ENCODE measurements at places on chromosomes 11 and 22.
A peak's percentile ranks its signal among the peaks of the same experiment; 100 is the strongest.

- DNase-seq, result no peak
These were observed 4.4 kb upstream of the SYT13 start for GRCh38 chr11:45290586-45290985.

GRCh38 chr22:45413013-45413367 lies 409 bp downstream of the SMC1B start:
- DNase-seq, result no peak

GRCh38 chr11:64874308-64875240 lies 3.8 kb downstream of the EHD1 start:
- no peak for DNase-seq

- no peak for DNase-seq
These were observed 20.7 kb downstream of the LINC01488 start for GRCh38 chr11:69501891-69502860.

- DNase-seq, result no peak
These were observed 407.4 kb downstream of the LARGE1 start for GRCh38 chr22:33512908-33513307.

DNA sequence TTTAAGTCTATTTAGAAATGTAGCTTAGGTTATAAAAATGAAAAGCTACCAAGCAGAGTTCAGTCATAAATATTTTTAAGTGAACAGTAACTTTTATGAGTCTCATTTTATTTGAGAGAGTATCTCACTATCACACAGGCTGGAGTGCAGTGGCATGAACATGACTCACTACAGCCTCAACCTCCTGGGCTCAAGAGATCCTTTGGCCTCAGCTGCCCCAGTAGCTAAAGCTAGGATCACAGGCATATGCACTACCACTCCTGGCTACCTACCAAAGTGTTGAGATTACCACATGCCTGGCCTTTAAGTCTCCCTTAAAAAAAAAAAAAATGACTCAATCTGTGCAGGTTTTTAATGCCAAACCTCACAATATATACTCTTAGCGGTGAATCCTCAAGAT lies 34.7 kb upstream of the CLNS1A start:
- DNase-seq, result peak; percentile 79

- no peak for DNase-seq
These were observed 35.3 kb downstream of the MMP13 start for GRCh38 chr11:102920118-102920684.

DNA sequence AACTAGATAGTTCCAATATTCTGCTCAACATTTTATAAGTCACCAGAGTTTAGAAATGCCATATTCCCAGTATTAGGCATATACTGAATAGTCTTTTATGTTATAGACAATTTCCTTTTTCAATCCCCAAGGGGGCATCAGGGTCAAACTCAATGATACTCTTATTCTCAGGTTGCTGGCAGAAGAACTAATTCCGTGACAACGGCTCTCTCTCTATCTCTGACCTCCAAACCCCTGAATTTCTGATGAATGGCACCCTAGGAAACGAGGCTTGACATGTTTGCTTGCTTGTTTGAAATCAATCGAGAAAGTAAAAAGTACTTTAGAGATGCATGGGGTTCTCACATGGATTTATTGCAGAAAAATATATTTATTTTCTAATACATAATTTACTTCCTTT lies 160.1 kb downstream of the CASP12 start:
- DNase-seq, result no peak

GRCh38 chr22:47997052-47997590 lies 1234.7 kb downstream of the TBC1D22A start:
- no peak for DNase-seq

- peak; percentile 89 for DNase-seq
These were observed 118.5 kb downstream of the APOL5 start for GRCh38 chr22:35835998-35836691.

DNA sequence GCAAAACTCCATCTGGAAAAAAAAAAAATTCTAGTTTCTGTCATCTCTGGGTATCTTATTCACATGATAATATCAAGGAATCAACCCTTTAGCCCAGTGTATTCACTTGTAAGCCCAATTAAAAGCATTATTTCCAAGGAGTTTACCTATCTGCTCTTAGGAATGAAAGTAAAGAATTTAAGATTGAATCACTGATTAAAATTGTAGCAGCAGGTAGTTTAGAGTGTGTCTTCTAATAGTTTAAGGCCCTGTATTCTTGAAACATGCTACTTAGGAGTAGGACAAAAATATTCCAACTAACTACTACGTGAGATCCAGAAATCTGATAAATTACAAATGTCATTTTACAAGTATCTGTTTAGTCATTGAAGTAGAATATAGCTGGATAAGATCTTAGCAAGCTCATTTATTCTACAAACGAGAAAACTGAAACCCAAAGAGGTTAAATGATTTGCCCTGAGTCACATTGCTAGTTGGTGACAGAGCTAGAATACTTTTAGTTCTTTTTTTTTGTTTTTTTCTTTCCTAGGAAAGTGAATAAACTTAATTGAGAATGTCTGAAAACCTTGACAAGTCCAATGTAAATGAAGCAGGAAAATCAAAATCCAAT lies 4.0 kb downstream of the TCP11L1 start:
- DNase-seq, result no peak

- peak; percentile 67 for DNase-seq
These were observed 18.7 kb upstream of the PPFIA1 start for GRCh38 chr11:70251659-70252321.

- DNase-seq, result no peak
These were observed 35.5 kb downstream of the SYT7 start for GRCh38 chr11:61545341-61545740.

DNA sequence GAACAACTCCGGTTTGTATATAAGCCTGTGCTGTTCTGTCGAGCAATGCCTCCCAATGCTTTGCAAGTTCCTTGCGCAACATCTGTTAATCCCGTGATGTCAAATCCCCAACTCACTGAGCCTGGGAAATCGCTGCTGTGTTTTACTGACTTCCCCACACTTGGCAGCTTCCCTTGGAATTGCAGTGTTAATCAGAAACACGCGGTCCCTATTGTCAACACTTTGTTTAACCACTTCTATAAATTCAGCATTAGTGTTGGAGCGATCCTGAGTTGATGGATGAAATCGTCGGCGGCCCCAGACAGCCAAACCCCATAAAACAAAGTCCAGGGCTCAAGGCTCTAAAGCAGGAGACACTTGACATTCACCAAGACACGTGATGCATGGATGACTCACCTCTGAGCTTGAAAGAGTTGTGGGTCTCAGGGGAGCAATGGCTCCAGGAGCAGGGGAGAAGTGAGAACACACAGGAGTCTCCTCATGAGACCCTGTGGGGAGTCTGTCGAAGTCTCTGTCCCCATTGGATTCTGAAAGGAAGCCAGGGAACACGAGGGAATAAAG lies 555.3 kb downstream of the MIAT start:
- DNase-seq, result peak; percentile 81

GRCh38 chr11:117387992-117388755 lies 60.5 kb downstream of the CEP164 start:
- DNase-seq, result no peak

DNA sequence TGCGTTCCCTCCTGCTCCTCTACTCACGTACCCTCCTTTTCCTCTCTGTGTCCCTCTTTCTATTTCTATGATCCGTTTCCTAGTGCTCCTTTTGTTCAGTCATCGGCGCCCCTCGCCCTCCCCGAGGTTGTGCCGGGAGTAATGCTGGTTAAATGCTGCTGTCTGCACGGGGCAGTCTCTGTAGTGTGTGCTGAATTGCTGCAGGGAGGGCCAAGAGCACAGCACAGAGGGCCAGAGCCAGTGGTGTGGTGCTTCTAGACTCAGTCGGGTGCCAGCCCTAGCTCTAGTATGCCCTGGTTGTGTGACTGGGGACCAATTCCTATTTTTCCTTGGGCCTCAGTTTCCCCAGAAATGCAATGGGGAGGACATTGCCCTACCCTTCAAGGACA lies 98.3 kb downstream of the PKNOX2 start:
- DNase-seq, result no peak

DNA sequence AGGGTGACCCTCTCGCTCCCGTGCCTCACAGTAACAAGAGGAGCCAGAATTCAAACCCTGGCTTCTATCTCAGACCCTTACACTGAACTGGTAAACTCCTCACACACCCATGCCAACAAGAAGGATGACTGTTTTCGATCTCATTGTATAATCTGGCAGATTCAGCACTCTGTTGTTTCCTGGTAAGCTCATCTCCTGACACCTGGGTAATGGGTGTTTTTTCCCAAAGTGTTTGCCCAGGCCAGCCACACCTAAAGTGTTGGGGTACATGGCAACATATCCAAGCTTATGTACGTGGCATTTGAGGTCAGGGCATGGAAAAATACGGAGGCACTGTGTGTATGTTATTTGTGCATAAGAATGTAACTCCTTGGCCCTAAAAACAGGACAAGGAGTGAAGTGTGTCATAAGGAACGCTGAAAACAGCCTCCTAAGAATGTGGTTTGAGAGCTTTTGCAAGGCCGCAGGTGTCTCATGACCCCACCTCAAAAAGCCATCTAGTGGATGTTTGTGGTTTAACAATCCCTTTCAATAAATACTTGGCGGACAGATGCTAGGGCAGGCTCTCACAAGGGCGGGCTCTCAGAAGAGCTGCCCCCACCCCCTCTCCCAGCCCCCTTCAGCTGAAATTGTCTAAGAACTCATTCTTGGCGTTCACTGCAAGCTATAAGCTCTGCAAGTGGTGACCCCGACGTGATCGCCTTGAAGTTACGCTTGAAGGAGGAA lies at the start of gene MS4A15:
Gene MS4A15 (plus strand): TSS at position 561 of the 726 bp plus-strand sequence. CDS start 6,867 bp downstream, outside the sequence.
- DNase-seq, result peak; percentile 52

GRCh38 chr11:21976210-21976609 lies 216.7 kb upstream of the ANO5 start:
- no peak for DNase-seq

GRCh38 chr11:62611705-62612365 lies 740 bp downstream of the EML3 start:
- DNase-seq, result peak; percentile 56

GRCh38 chr11:76850130-76850529 lies 10.6 kb upstream of the ACER3 start:
- no peak for DNase-seq

DNA sequence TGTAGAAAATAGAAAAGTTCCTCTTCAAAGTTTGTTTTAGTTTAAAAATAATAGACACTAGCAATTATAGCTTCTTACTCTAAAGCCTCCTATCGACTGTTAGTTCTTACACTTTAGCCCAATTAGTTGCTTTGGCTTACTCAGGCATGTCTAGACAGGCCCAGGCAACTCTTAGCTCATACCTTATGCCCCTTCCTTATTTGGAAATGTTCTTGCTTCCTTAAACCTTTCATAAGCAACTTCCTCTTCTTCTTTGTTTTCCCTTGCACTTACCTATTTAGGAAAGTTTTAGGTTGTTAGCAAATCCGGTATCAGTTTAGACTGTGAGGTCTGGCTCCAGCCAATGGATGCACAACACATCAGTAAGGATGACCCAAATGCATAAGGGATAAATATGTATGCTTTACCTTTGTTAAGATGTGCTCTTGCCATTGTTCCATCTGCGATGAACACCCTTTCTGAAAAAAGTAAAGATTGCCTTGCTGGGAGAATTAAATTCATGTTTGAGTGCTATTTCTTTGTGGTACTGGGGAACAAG lies 1277.5 kb upstream of the CNTN5 start:
- peak; percentile 62 for DNase-seq

- no peak for DNase-seq
These were observed at the start of gene A4GALT for GRCh38 chr22:42720263-42721044. Gene A4GALT (minus strand): TSS chr22:42720870. CDS start chr22:42693951, 26,919 bp downstream.

DNA sequence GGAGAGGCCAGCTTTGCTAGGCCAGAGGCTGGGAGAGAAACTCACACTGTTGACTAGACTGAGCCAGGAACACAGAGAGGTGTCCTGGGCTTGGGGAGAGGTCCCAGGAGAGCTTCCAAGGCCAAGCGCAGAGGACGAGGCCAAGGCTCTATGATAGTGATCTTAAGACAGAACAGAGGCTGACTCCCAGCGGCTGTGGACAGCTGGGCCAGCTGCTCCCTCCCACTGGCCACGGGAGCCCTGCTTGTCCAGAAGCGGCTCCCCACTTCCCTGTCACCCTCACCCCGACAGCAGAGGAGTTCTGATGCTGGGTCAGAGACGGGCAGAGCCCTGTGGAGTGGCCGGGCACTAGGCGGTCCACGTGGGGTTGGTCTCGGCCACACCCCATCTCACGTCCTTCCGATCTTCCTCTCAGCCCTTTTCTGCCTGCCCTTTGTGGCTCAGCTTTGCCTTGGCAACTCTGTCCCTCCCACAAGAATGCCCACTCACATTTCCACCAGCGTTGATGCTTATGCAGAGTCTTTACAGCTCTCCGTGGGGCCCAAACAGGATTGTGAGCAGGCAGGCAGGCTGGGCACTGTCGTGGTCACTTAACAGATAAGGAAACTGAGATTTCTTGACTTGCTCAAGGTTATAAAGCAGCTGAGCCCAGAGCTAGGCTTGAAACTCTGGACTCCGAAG lies 68.2 kb downstream of the FBXO7 start:
- DNase-seq, result no peak

DNA sequence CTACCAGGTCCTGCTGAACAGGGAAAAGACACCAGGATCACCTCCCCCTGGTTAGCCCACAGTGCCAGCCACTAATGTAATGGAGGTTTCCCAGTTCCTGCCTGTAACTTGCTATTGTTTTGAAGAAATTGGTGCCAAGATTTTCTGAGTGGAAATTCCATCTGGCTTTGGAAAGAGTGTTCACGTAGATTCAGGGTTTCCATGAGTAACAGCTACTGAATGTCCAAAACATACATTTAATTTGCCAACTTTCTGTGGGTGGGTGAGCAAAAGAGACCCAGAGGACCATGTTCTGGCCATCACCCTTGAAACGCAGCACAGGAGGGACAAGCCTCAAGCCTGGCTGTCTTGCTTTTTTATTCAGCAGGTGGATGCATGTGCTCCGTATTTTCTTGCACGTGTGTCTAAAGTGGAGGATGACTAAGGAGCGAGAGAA lies 8.8 kb upstream of the DKK3 start:
- DNase-seq, result peak; percentile 45

DNA sequence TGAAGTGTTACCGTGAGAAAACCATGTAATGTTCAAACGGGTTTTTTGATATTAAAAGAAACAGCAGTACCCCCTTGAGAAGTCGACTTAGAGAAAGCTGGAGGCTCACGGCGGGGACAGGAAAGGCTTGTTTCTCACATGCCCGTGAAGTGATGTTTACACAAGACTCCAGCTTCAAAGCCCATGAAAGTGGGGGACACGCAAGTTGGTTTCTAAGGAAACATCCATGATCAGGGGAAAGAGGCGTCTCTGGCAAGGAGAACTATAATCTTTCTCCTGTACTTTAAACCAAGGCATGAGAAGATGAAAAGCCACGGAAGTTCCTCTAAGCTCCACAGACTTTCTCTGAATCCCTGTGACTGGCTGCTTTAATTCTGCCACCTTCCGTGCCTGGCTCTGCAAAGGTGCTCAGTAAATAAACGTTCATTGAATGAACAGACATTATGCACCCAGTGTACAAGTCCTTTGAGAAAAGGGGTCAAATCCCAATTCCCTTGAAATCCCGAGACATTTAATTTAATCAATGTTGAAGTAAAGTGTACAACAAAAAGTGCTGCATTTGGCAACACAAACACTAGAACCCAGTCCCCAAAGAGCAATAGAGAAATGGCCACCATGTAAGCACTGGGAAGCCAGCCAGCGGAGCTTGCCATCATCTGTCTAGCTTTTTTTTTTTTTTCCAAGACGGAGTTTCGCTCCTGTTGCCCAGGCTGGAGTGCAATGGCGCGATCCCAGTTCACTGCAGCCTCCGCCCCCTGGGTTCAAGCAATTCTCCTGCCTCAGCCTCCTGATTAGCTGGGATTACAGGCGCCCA lies 58.7 kb downstream of the AHNAK start:
- no peak for DNase-seq
